Activated T-cell treated with anti-CD3 and anti-CD28 coated beads for 1 hour (primary cell): ENCODE measurements at places on chromosomes 16 and 17.

GRCh38 chr16:11175787-11176341 lies 80.1 kb downstream of the SOCS1 start:
- no peak for DNase-seq

- DNase-seq: no peak
Measured at GRCh38 chr17:21532763-21533385, 156.7 kb downstream of the KCNJ12 start.

DNA sequence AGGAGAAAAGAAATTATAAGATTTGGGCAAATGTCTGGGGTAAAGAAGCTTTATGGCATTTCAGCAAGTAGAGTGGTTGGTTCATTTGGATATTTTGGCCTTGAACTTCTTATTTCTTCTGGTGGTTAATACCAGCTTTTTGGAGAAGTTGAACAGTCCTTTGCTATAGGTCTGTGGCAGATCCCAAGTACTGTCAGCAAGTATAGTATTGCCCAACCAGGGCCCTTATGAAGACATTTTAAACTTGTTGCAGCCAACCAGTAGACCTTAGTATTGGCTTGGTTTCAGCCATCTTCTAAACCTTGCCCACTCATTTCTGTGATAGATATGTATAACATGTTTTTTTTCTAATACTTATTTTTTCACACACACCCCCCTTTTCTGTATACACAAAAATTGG lies 2.2 kb downstream of the SP2 start:
- DNase-seq: no peak

GRCh38 chr16:58449768-58450167 lies 50.2 kb upstream of the NDRG4 start:
- DNase-seq: no peak

- no peak for DNase-seq
Measured at GRCh38 chr16:86639354-86639753, 61.0 kb downstream of the FOXL1 start.

GRCh38 chr16:86231321-86231995 lies 278.9 kb upstream of the FOXF1 start:
- no peak for DNase-seq
